ENCODE measurements at places on chromosomes 11 and 22. TPM values are rescaled to one million over a fixed set of nuclear protein-coding genes. Genes with fewer than 3 reads are reported as not detected.

Gene FAM180B
- not detected for total RNA-seq

Gene C22orf15
- total RNA-seq, result not detected

Gene ACR
- total RNA-seq, result not detected

Gene CST6
- total RNA-seq, result 5.6 TPM

- no peak for DNase-seq
Observed at GRCh38 chr11:116312570-116313391, 460.0 kb downstream of the BUD13 start.

DNA sequence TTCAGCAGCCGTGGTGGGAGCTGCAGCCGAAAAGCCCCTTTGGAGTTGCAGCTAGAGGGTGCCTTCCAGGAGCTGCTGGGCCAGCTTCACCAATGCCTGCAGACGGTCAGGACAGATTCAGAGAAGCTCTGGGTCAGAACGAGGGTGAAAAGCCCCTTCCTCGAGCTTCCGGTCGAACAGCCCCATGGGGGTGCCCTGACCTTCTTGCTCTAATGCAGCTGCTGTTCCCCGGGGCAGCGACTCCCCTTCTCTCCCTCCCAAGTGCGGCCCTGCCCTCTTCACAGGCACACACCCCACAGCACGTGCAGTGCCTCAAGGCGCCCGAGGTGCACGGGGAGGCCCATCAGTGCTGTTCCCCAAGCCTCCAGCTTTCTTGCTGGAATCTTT lies 9.6 kb upstream of the IFITM3 start:
- no peak for DNase-seq

GRCh38 chr11:122594986-122595645 lies 60.4 kb upstream of the UBASH3B start:
- DNase-seq, result no peak

DNA sequence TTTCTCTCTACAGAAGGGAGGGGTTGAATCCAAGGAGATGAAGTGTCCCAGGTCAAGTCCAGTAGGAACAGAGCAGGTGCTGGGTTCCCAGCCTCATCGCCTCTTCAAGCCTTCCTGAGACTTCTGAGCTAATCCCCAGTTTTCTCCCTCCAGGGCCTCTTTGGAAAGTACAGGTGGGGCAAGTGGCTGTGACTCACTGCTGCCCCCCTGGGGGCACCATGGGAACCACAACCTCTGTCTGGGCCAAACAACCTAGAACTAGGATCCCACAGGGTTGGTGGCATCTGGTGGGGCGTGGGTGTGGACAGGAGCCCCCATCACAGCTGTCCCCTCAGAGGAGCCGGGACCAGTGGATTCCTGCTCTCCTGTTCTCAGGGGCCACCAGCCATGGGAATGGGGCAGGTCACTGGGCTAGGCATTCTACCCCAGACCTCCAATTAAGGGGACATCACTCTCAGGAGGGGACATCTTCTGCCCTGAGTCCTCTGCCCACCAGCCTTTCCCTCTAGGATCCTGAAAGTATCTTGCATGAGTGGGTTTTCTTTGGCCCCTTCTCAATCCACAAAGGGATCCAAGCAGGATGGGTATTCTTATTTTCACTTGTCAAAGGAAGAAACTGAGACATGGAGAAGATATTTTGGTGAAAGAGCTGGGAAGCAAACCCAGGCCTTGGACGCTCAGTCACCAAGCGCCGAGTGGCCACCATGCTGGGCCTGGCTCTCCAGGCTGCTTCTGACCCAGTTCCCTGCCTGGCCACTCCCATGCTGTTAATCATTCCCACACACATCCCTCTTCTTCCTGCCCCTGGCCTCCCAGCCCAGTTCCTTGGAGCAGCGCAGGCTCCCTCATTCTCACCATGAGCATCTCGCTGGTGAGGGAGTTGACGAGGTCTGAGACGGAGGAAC lies 23.8 kb downstream of the LRRC10B start:
- DNase-seq, result no peak

DNA sequence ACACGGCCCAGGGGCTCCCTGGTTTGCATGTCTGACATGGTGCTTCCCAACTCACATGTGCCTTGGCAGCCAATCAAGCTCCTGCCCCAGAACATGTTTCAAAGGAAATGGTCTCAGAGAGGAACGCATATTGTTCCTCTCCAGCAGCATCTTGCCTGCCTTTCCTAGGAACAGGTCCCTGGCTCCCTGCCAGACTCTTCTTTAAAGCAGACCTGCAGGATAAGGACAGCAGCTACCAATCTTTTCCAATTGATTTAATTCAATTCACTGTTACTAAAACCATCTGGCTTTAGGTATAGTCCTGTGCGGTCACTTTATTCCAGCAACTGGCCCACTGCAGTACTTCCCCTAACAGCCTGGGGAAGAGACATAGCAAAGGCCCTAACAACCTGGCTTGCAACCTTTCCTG lies 79.9 kb downstream of the AMBRA1 start:
- DNase-seq, result no peak

DNA sequence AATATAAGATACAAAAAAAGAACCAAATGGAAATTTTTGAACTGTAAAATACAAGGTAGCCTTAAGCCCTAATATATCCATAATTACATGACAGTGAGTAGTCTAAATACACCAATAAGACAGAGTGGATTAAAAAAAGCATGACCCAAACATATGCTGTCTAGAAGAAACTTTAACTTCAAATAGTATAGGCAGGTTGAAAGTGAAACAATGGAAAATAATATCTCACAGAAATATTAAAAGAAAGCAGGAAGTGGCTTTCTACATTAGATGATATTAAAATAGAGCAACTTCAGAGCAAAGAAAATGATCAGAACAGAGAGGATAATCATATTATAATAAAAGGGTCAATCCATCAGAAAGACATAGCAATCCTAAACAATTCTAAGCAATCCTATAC lies 21.8 kb downstream of the DCUN1D5 start:
- no peak for DNase-seq

- no peak for DNase-seq
Observed at GRCh38 chr11:80503990-80504389, 1063.2 kb upstream of the TENM4 start.

GRCh38 chr11:34316347-34317035 lies 41.3 kb downstream of the ABTB2 start:
- no peak for DNase-seq

DNA sequence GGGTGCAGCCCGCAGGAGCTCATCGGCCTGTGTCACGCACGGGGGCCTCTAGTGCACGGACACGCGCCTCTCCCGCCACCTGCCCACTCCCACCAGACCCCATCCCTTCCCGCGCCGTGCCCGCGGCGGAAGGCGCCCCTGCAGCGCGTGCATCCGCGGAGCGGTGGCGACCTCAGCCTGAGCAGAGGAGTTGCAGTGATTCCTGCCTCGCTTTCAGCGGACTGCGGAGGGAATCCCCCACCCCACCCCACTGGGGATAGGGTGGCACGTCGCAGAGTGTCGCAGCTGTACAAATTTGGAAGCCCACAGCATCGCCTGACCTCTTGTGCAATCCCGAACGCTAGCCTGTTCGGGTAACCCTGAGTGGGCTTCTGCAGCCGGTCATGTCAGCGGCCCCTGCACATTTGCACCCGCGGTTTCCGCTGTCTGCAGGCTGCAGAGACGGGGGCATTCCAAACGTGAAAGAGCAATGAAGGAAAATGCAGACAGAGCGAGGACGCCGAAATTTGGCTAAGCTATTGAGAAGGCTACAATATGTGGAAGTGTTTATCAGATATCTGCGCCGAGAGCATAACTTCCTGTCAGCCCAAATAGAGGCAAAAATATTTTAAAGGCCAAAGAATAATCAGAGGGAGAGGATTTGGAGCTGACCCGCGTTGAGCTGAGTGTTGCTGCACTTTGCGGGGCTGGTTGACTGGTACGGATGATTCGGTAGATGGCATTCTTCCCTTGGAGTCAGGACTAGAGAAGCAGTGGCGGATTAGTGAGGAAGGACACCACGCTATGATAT lies 617 bp upstream of the ARHGAP20 start:
- DNase-seq, result no peak

GRCh38 chr11:44580701-44581100 lies 15.2 kb downstream of the CD82 start:
- no peak for DNase-seq

- DNase-seq, result no peak
Observed at GRCh38 chr11:47891886-47892285, 43.7 kb upstream of the NUP160 start.

DNA sequence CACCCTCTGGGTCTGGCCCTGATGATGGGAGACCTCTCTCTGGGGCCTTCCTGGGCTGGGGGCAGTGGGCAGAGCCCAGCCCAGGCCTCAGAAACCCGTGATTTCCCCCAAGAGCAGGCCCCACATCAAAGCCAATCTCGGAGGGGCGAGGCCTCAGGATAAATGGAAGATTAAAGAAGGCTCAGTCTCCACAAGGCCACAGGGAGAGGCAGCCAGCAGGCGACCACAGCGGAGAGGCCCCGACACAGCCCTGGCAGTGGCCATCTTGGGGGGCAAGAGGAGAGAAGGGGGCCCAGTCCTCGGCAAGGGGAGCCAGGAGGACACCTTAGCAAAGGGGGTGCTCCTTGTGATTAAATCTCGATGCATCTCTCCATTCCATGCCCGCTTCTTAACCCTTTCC lies 12.5 kb upstream of the CREB3L1 start:
- no peak for DNase-seq

DNA sequence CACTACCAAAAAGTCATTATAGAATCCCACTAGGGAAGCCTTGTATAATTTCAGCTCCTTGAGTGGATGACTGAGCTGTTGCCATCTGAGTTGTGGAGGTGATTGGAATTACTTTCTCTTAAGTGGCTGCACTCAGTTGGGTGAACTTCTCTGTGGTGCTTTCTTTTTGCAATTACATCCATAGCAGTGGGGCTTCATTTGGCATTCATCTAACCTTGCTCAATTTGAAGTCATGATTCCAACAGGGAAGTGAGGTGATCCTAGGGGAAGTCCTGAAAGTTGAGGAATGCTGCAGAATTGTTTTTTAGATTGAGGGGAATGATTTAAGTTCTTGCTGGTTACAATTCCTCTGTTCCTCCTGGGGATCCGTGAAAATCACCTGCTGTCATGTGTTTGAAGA lies 39.6 kb downstream of the ARHGAP42 start:
- DNase-seq, result no peak

DNA sequence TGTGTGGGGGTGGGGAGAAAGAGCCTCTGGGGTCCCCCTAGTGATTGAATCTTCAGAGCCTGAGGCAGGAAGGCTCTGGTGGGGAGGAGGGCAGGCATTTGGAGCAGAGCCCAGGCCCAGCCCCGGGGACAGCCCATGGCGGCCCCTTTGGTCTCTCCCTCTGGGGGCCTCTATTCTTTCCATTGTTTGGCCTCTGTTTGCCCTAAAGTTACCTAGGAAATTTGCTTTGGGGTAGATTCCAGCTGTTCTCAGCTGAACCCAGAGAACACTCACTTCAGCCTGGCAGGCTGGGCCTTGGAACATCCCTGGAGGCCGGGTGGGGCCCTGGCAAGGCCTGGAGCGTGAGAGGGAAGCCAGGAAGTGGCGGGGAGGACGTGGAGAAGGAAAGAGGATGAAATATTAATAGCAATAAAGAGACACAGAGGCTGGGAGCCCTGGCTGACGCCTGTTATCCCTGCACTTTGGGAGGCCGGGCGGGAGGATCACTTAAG lies 22.9 kb upstream of the A4GALT start:
- DNase-seq, result no peak

- DNase-seq, result no peak
Observed at GRCh38 chr11:59615120-59615636, 396 bp downstream of the OSBP start.

GRCh38 chr11:113446938-113447337 lies 28.3 kb downstream of the DRD2 start:
- DNase-seq, result no peak

Data from vagina (tissue), 2 donors.